Erythroblast (primary cell): ENCODE measurements at places on chromosomes 3 and 15.

- no peak for DNase-seq
Measured at GRCh38 chr3:53166781-53167291, 5.8 kb downstream of the PRKCD start.

GRCh38 chr3:45950686-45951600 is 7.7 kb downstream of the CXCR6 start:
- no peak for DNase-seq

- no peak for DNase-seq
Measured at GRCh38 chr15:67479781-67480505, 41.0 kb upstream of the C15orf61 start.

GRCh38 chr3:16808393-16809107 is 76.2 kb upstream of the PLCL2 start:
- peak; percentile 23 for DNase-seq

- peak; percentile 97 for DNase-seq
Measured at GRCh38 chr3:158570999-158571702, at the start of gene MLF1. Gene MLF1, plus strand, starts transcription at chr3:158571194. Its CDS starts 107 bp downstream, at chr3:158571301.

- DNase-seq, result peak; percentile 14
Measured at GRCh38 chr3:5041315-5041714, 62.1 kb downstream of the BHLHE40 start.

- no peak for DNase-seq
Measured at GRCh38 chr15:37014137-37014536, 86.2 kb downstream of the MEIS2 start.

GRCh38 chr3:177673112-177673914 is 476.0 kb upstream of the TBL1XR1 start:
- peak; percentile 26 for DNase-seq

DNA sequence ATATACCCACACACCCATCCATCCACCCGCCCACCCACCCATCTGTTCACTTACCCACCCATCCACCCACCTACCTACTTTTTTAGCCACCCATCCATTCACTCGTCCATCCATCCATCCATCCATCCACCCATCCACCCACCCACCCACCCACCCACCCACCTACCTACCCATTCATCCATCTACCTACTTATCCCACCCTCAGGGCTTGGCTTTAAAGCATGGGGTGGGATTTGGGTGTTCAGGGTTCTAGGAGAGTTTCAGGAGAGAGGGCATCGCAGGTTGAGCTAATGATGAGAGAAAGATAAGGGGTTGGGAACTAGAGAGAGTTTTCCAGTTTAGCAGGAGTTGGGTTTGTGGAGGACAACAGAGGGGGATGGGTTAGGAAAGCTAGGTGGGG is 9.7 kb downstream of the FBLN2 start:
- no peak for DNase-seq

DNA sequence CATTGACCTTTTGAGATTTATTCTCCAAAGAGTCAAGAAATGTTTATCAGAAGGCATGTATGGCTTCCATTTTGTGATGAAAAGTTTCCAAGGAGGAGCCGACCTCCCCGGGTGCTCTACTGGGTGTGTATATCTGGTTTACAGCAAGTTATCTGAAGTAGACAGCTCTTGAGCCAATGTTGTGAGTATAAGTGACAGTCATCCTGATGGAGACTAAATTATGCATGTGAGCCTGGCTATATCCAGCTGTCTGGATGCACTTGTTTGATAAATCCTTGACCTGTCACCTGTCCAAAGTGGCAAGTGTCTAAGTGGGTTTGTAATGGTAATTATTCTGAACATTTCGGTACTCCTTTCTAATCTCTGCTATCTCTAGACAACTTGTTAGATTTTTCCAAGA is 142.2 kb downstream of the NR2F2 start:
- no peak for DNase-seq

GRCh38 chr15:43085921-43086320 is 19.9 kb downstream of the UBR1 start:
- DNase-seq, result no peak

GRCh38 chr3:178084938-178085816 is 451.1 kb upstream of the KCNMB2 start:
- DNase-seq, result no peak

GRCh38 chr15:88375234-88375927 is 91.8 kb downstream of the MRPL46 start:
- DNase-seq, result no peak

DNA sequence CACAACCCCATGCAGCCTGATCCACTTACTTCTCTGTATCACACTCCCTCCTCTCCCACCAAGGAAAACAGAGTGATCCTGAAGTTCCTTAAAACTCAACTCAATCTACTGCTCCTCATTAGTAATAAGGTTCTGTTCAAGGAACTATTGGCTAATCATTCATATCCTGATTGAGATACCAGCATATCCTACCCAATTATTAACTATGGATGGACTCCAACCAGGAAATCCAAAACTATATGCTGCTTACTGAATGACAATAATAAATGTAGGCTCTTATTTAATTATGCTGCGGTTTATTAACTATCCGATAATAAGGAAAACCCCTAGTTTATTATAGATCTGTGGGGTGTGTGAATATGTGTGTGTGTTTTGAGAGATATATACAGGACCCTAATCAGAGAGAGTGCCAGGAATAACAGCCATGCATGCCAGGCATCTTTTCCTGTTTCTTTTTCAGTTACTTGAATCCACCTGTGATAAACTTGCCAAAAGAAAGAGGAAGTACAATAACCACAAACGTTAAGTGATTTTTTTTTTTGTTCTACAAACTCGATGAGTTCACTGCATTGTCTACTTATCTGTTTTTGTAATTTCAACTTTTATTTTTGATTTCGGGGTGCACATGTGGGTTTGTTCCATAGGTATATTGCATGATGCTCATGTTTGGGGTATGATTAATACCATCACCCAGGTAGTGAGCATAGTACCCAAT is 1031.7 kb upstream of the CFAP20DC start:
- no peak for DNase-seq

DNA sequence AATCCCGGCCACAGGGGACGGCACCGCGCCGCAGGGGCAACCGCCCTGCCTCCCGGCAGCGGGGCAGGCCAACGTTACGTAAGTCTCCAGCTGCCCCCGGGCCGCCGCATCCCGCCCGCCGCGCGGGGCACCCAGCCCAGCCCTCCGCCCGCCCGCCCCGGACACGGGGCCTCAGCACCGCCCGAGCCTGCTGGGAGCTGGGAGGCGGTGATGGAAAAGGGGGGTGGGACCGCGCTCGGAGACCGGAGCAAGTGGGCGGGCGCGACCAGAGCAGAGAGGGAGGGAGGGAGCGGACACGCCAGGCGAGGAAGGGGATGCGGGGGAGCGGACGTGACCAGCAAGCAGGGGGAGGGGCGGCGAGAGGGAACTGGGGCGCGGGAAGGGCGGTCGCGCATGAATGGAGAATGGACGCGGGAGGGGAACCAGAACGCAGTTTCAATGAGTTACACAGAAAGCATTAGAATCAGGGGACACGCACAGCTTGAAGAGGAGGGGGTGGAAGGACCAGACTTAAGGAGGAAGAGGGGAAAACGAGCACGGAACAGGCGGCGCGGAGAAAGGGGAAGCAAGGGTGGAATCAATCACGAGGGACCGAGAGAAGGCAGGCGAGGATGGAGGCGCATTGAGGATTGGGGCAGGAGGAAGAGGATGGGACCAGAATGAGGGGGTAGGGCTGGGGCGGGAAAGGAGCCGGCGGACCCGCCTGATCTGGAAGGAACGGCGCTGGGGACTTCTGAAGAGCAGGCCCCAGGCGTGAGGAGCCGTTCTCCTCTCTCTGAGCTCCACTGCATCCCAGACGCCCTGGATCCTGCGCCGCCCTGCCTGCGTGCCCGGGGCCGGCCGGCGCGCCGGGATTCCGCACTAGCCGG is 559 bp downstream of the PKM start:
- DNase-seq, result peak; percentile 27

DNA sequence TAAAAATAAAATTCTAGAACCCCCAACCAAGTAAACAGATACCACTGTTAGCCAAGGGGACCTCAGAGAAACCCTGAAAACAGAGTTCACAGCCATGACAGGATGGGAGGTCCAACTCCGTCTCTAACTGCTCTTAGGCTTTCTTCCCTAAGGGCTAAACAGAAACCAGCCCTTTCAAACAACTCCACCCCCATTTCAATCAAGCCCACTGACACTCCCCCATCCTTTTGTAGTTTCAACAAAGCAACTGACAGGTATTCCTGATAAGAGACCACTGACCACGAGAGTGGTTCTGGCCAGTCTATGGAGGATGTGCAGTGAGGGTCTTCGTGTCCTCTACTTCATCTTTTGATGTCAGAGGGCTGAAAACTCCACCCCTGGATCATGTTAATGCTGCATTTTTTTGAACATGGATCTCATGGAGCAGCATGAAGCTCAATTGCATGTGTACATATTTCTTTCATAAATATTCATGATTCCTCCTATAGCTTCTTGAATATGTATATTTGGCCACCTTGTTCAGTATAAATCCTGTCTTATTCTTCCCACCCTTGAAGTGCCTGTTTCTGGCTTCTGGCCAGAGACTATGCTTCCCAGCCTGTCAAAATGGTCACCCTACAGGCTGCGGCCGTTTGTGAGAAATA is 222.6 kb downstream of the OSBPL10 start:
- DNase-seq, result no peak

DNA sequence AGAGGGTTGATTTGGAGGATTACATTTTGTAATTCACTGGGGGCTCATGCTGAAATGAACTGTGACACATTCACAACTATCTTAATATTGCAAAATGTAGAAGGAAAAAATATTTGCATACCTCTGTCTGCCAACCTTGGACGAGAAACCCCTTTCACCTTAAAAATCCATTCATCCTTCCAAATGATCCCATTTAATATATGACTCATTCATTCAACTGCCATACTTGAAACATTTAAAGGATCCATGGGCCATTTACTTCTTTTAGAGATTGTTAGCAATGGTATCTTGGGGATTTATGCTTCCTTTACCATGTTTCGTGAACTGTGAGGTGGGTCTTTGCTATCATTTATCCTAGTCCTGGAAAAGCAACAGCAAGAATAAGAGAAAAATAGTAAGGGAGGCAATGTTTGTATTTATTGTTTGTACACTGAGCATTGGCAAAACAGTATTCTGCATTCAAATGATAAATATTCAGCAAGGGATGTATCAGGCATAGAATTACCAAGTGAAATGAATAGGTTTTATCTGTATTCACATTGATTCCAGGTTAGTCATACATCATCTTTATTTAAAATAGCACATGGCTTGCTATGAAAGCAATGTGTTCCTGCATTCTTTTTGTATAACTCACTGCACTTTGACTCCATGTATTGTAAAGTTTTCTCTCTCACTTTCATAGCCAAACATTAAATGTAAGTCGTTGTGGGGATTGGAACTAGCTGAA is 378.1 kb downstream of the NSUN3 start:
- DNase-seq, result no peak

DNA sequence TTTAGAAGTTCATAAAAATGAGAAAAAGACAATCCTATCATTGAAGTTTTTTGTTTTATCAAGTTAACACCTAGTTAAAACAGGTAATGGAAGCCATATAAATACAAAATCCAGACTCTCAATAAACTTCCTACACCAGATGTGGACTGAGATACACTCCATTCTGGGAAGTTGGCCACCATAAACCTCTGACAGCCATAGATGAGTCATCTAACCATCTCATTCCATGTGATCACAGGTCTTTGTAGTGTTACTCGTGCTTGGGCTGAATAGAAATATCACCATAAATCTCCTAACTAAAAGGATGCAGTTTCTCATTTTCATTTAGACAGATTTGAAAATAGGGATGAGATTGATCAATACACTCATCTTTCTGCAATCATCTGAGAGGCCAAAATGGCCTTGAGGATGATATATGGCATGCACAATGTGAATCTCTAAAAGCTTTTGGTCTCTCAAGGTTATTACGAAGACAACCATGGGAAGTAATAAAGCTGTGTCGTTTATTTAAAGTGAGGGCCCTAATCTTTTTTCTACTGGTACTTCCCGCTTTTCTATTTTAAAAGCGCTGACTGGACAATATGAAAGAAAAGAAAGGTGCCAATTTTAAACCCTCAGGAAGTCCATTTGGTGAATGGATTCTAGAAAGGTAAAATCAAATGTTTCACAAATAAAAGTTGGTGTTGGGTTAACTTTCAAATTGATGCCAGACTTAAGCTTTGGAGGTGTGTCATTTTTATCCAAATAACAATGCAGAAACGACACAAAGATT is 155.5 kb downstream of the POLR2M start:
- no peak for DNase-seq

- no peak for DNase-seq
Measured at GRCh38 chr3:52401021-52401420, 43.9 kb downstream of the SEMA3G start.

- DNase-seq, result peak; percentile 72
Measured at GRCh38 chr15:35444557-35445204, 101.3 kb downstream of the DPH6 start.

DNA sequence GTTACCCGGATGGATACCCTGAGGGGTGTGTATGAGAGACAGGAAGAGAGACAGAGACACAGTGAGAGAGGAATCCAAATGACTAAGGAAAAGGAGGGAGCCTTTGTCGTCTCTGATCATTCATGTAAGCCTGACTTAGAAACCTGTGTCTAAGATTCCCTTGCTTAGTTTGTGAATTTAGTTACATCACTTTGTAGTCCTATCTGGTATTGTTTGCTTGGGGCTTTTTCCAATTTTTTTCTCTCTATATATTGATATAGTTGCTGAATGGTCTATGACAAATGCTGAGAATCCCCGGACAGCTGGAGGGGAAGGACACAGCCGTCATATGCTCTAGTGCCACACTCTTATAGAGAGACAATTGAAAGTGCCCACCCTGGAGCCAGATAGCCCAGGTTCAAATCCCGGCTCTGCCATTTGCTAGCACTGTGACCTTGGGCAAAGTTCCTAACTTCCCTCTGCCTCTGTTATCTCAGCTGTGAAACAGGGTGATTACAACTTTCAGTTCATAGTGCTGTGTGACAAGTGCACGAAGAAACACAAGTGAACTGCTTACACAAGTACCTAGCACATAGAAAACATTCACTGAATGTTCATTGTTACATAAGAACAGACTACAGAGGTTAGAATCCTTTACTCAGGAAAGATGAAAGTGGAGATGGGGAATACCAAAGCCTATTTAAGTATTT is 6.0 kb downstream of the SLC24A5 start:
- no peak for DNase-seq

- DNase-seq, result peak; percentile 45
Measured at GRCh38 chr3:42501681-42502428, 588 bp upstream of the VIPR1 start.

GRCh38 chr15:61426466-61426865 is 197.4 kb upstream of the RORA start:
- DNase-seq, result no peak

DNA sequence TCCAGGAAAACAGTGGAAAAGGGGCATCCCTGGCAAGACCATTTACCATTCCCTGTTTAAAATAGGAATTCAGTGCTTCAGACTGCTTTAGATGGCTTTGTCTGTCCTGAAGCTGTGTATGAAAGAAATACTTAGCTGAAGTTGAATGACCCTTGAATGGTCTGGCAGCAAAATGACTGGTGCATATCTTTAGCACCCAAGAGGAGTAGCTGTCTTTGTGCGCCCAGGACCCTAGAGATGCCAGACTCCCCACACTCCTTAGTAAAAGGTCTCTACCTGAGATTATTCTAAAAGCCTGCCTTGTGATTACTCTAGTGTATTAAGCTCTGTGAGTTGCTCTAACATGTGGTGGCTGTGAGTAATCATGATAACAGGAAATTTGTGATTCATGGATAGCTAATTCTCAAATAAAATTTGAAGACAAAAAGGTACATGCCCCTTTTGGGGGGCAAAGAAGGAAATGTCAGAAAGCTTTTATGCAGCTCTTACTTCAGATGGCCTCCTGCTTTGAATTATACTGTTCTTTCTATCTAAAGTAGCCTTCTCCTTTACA is 3.2 kb downstream of the MAPKBP1 start:
- no peak for DNase-seq

GRCh38 chr15:99123713-99124451 is 19.0 kb downstream of the SYNM start:
- no peak for DNase-seq

- no peak for DNase-seq
Measured at GRCh38 chr3:125389282-125389681, 14.2 kb upstream of the ZNF148 start.
